ENCODE measurements at places on chromosomes 13 and 19.

- peak; percentile 99 for DNase-seq
Observed at GRCh38 chr19:17309198-17309964, at the start of gene DDA1. DDA1 (plus strand) TSS chr19:17309563; CDS start chr19:17309655, 92 bp downstream.

DNA sequence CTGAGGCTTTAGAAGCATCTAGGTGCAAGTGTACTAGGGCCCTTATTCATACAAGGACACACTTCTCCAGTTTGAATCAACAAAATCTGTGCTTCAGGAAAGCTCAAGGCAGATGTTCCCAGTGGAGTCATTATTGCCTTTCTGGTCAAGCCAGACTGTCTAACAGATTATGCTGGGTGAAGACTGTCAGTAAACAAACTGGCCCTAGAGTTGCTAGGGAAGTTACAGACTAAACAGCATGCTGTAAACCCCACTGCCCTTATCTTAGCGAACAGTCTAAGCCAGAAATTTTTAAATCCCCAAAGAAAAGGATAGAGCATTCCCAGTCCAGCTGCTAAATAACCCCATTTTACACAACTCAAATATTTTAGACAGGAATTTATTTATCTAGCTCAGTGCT lies 1701.3 kb upstream of the PRR20A start:
- no peak for DNase-seq

GRCh38 chr13:50912851-50913250 lies 3.3 kb downstream of the RNASEH2B start:
- DNase-seq = no peak

- peak; percentile 53 for DNase-seq
Observed at GRCh38 chr19:11382898-11383705, 1.0 kb downstream of the EPOR start.

- no peak for DNase-seq
Observed at GRCh38 chr13:46905249-46905648, 8.4 kb upstream of the HTR2A start.

- no peak for DNase-seq
Observed at GRCh38 chr19:3178377-3178972, at the start of gene S1PR4. S1PR4 (plus strand) TSS chr19:3178769; CDS start chr19:3178793, 24 bp downstream.

DNA sequence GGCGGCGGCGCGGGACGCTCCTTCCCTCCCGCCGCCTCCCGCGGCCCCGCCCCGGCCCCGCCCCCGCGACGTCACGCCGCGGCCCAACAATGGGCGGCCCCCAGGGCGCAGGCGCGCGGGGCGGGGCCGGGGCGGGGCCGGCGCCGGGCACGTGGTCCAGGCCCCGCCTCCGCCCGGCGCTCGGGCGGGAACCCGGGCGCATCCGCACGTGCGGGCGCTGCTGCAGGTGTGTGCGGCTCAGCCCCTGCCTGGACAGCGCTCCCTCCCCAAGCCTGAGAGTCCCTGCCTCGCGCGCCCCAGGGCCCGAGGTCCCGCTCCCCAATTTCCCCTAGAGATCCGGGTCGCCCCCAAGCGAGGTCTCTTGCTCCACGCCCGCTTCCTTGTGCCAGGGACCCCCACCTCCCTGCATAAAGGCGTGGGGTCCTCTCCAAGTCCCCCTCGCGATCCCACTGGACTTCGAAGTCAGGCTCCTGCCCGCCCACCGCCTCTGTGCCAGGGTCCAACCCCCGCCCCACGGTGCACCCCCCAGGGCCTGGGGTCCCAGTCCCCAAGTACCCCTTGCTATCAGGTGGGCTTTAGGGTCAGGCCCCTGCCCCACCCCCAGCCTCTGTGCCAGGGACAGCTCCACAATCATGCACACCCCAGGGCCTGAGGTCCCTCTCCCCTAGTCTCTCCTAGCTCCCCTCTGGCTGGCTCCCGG lies at the start of gene MEX3D:
Gene MEX3D, minus strand, starts transcription at position 6 of the 700 bp plus-strand sequence. CDS start 267 bp downstream, outside the sequence.
- DNase-seq = no peak

GRCh38 chr19:30387311-30388115 lies 15.3 kb downstream of the ZNF536 start:
- DNase-seq = no peak

DNA sequence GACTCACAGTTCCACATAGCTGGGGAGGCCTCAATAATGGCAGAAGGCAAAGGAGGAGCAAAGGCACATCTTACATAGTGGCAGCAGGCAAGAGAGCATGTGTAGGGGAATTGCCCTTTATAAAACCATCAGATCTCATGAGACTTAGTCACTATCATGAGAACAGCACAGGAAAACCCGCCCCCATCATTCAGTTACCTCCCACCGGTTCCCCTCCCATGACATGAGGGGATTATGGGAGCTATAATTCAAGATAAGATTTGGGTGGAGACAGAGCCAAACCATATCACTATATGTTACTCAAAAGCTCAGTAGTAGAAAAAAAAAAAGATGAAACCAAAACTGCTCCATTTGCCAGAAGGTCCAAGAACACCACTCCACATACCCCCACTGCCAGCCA lies 58.5 kb downstream of the DNAJC15 start:
- no peak for DNase-seq

- no peak for DNase-seq
Observed at GRCh38 chr13:64083396-64083795, 2667.7 kb upstream of the PCDH20 start.

GRCh38 chr13:45162821-45163220 lies 38.0 kb downstream of the KCTD4 start:
- DNase-seq = peak; percentile 68

GRCh38 chr13:25286308-25286968 lies 850 bp downstream of the MTMR6 start:
- DNase-seq = peak; percentile 34

- DNase-seq = no peak
Observed at GRCh38 chr13:112958127-112958989, 10.7 kb upstream of the MCF2L start.

GRCh38 chr19:58274771-58275201 lies 4.0 kb upstream of the ZNF8 start:
- DNase-seq = no peak

GRCh38 chr13:95003019-95003813 lies 290.9 kb upstream of the SOX21 start:
- DNase-seq = no peak

DNA sequence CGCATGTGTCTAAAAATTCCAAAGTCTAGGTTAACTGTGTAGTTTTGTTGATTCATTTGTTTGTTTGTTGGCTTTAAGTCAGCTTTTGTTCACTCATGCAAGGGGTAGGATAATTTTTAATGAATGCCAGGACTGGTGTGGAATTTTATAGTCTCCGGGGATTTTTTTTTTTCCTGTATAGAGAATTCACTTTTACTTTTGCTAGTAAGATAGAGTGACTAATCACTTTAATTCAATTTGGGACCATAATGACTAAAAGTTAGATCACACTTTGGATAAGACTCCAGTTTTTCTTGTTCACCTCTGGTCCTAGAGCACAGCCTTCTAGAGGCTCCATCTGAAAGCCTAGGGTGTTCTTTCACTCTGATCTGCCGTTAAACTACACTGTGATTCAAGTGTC lies 1690.0 kb downstream of the PCDH9 start:
- no peak for DNase-seq

GRCh38 chr13:102309110-102309509 lies 92.7 kb downstream of the FGF14 start:
- DNase-seq = no peak

GRCh38 chr19:4638828-4639530 lies at the start of gene TNFAIP8L1:
TNFAIP8L1 (plus strand) TSS chr19:4639516; CDS start chr19:4651870, 12,354 bp downstream.
- DNase-seq = peak; percentile 90

DNA sequence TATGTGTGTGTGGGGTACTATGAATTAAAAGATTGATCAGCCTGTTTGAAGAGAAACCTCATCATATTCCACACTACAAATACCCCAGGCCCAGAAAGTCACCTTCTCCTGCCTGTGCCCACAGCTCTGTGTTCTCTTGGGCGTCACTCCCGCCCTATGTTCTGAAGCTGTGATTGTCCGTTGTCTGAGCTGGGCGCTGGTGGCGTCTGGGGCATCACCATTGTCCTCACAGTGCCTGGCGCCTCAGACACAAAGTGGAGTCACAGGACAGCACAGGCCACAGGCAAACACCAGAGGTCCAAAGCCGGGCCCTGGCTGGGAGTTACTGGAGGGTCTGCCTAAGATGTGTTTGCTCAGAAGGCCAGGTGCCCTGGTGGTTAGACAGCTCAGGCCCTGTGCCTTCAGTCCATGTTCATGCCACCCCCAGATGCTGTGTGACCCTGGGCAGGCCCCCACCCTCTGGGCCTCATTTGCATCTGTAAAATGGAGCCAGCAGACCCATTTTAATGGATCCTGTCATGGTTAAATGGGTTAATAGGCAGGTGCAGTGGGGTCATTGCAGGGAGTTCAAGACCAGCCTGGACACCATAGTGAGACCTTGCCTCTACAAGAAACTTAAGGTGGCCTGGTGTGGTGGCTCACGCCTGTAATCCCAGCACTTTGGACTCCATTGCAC lies 34.5 kb downstream of the DNM2 start:
- DNase-seq = no peak

DNA sequence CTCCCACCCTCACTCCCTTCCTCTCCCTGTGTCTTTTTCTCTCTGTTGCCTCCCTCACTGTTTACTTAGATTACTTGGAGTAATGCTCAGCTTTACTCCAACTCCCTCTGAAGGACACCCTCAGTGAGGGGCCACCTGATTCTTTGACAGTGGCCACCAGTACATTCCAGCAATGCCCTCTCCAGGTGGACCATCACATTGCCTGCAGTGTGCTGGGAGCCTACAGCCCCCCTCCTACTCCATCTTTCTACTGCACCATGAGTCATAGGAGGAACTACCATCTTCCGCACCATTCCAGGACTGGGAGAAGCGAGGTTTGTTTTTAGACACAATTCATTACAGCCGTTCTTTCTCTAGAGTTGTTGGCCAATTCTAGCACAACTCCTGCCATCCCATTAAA lies 96.6 kb upstream of the POSTN start:
- no peak for DNase-seq

GRCh38 chr13:41384749-41385503 lies 72.4 kb upstream of the RGCC start:
- DNase-seq = no peak

DNA sequence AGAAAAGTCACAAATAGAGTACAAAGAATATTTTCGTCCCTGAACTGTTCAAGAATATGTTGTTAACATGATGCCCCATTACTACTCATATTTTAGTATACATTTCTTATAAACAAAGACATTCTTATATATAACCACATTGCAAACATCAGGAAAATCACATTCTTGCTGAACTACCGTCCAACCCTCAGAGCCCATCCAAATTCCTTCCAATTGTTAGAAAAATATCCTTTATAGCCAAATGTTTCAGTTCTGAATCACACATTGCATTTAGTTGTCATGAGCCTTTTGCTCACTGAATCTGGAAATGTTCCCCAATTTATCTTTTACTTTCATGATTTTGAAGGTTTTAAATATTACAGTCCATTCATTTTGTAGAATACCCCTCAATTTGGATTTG lies 467.8 kb upstream of the ARGLU1 start:
- no peak for DNase-seq

- no peak for DNase-seq
Observed at GRCh38 chr13:64640002-64640401, 2590.1 kb downstream of the PCDH9 start.

- no peak for DNase-seq
Observed at GRCh38 chr13:51804295-51805172, 571 bp upstream of the DHRS12 start.

- DNase-seq = no peak
Observed at GRCh38 chr13:94722609-94723345, 10.4 kb upstream of the SOX21 start.

GRCh38 chr13:59914556-59914955 lies 249.2 kb downstream of the DIAPH3 start:
- no peak for DNase-seq

GRCh38 chr13:88005188-88005587 lies 334.0 kb downstream of the SLITRK5 start:
- DNase-seq = no peak

- DNase-seq = peak; percentile 27
Observed at GRCh38 chr19:44718441-44719261, 19.7 kb downstream of the CEACAM16 start.

DNA sequence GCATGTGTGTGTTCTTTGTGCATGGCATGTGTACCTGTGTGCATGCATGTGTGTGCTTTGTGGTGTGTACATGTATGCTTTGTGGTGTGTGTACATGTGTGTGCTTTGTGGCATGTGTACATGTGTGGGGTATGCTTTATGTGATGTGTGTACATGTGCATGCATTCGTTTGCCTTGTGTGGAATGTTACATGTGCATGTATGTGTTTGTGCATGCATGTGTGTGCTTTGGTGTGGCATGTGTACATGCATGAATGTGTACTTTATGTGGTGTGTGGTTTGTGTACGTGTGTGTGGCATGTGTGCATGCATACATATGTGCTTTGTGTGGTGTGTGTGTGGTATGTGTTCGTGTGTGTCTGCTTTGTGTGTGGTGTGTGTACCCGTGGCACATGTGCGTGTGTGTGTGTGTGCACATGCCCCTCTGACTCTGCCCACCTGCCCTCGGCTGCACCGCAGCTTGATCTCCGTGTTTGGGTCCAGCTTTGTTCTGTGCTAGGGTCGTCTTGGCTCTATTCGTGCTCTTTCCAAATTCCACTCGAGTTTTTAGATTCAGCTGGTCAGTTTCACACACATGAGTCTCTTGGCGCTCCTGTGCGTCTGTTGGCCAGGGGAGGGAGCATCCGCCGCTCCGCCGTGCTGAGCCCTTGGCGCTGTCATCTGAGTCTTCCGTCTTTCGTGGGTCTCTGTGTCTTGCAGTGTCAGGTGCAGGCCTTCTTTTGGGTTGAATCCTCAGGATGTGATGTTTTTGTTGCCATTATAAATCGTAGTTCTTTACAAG lies 46.5 kb upstream of the TFDP1 start:
- no peak for DNase-seq

GRCh38 chr19:15463861-15464371 lies 428 bp downstream of the RASAL3 start:
- no peak for DNase-seq

- no peak for DNase-seq
Observed at GRCh38 chr19:54577334-54577733, 3.7 kb downstream of the LILRA2 start.

- DNase-seq = no peak
Observed at GRCh38 chr19:5619946-5620345, 2.6 kb downstream of the SAFB2 start.

- DNase-seq = no peak
Observed at GRCh38 chr19:23286477-23286876, 36.3 kb upstream of the ZNF724 start.

DNA sequence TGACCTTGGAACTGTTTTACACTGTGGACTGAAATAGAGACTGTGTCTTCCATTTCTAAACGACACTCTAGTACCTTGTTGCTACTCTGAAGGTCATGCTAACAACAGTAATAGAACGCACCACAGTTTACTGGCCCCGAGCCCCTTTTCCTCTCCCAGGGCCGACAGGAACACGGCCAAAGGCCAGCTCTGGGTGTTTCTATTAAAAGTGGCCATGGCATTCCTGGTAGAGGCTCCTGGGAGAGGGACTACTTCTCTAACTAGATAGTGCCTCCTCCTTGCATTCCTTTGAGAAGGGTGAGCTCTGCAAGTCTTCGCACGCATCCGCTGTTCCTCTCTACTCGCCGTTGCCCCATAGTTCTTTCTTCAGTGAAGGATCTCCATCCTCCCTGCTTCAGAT lies 18.7 kb upstream of the SIAH3 start:
- no peak for DNase-seq

DNA sequence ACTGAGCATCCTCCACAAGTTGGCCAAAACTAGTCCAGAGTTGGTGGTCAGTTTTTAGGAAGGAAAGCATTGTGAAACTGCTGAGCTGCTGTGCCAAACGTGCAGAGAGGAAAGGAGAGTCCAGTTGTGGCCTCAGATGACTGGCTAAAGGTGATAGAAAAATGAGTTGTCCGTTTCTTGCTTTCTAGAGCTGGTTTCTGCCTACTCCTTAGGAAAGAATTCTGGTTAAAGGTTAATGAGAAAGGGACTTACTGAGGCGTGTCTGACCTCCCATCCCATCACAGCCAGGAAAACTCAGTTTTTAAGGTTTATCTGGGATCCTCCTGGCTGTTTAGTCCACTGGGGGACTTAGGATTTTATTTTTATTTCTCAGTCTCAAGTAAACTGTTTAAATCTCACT lies 1186.3 kb downstream of the UQCRFS1 start:
- no peak for DNase-seq
